ENCODE measurements at places on chromosomes 2 and 18. TPM values are rescaled to one million over a fixed set of nuclear protein-coding genes. Genes with fewer than 3 reads are reported as not detected.

DNA sequence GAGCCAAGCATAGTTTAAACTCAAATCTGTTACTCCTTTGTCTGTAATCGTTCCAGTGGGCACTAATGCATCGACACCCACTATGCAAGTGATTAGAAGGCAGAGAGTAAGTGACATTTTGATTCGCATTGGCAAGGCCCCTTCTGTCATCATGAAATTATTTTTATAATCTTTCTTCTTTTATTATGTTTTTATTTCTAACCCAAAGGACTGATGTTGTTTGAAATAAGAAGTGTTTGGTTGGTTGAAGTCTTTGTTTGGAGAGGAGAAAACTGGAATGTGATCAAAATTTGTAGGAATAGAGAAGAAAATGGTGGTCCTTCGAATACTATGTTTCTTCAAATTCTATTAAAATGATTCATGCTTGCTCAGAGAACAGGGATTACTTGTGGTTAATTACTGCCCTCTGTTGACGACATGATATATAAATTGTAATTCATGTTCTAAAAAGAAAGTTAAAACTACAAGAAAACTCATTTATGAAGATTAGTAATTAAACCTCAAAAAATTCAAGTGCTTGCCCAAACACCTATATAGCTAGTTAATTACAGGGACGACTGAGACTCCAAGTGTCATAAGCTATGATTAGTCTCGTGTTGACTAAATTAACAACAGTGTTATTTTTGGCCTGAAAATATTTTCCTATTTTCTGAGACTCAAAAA, 26.4 kb upstream of the TFPI start:
- H3K27ac ChIP-seq: peak overlapping the region; percentile 81
- H3K4me1 ChIP-seq: peaks cover 33% of the 10 kb centered on the region
- no peaks in the 10 kb centered on the region for H3K27me3 ChIP-seq
- no peaks in the 10 kb centered on the region for H3K36me3 ChIP-seq

DNA sequence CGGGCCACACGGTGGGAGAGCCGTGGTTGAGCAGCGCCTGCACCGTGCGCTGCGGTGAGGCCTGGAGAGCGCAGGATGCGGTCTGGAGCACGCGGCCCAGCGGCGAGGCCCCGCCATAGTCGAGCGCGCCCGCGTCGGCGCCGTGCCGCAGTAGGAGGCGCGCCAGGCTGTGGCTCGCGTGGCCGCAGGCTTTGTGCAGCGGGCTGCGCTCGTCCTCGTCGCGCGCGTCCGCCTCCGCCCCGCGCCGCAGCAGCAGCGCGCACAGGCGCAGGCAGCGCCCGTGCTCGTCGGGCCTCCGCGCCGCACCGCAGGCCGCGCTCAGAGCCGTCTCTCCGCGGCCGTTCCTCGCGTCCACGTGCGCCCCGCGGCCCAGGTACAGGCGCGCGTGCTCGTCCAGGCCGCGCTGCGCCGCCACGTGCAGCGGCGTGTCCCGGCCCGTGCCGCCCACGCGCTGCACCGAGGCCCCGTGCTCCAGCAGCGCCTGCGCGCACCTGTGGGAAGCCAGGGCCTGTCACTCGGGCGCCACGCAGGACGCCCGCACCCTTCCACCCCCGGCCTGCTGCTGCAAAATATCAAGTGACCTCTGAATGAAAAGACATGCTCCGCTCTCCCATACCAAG, 46.3 kb upstream of the GBX2 start:
- no peak overlapping the region for H3K4me3 ChIP-seq
- no peaks in the 10 kb centered on the region for H3K4me1 ChIP-seq
- DNase-seq: no peak
- H3K36me3 ChIP-seq: no peaks in the 10 kb centered on the region

DNA sequence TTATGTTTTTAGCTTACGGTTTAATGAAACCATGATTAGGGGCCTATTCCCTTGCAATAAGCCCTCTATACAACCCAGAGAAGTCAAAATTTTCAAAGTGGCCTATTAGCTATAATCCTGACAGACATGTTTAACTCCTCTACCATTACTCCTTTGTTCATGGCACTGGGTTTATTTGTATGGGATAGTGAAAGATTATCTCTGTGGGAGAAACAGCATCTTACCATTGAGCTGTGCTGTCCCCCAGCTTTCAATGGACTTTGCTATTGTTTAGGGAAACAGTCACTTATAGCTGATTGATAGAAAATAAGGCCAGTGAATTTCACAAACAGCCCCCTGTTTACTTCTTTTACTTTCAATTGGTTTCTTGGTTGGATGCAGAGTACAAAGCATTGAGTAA, 675.2 kb upstream of the GCFC2 start:
- no peak overlapping the region for H3K27ac ChIP-seq
- no peak overlapping the region for H3K4me3 ChIP-seq
- no peak for DNase-seq
- H3K36me3 ChIP-seq: no peaks in the 10 kb centered on the region
- no peaks in the 10 kb centered on the region for H3K27me3 ChIP-seq

GRCh38 chr2:36683002-36683401, 13.5 kb upstream of the VIT start:
- H3K27ac ChIP-seq: no peak overlapping the region
- peaks cover 8% of the 10 kb centered on the region for H3K36me3 ChIP-seq
- peaks cover 15% of the 10 kb centered on the region for H3K4me1 ChIP-seq

DNA sequence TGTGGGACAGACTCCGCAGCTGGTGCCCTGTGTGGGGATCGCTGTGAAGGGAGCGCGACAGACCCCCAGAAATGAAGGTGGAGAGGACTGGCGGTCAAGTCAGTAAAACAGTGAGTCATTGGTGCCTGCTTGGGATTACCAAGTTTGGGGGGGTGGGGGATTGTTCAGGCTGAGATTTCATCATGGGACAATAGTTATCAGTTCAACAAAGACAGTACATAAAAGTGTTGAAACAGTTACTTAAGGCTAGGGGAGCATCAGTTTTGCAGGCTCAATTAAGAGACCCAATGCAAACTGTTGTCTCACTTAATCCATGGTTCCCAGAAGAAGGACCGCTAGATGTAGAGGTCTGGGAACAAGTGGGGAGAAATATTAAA, 42.4 kb upstream of the PDK1 start:
- H3K27ac ChIP-seq: no peak overlapping the region
- peaks cover 26% of the 10 kb centered on the region for H3K36me3 ChIP-seq
- no peaks in the 10 kb centered on the region for H3K27me3 ChIP-seq
- DNase-seq: no peak

DNA sequence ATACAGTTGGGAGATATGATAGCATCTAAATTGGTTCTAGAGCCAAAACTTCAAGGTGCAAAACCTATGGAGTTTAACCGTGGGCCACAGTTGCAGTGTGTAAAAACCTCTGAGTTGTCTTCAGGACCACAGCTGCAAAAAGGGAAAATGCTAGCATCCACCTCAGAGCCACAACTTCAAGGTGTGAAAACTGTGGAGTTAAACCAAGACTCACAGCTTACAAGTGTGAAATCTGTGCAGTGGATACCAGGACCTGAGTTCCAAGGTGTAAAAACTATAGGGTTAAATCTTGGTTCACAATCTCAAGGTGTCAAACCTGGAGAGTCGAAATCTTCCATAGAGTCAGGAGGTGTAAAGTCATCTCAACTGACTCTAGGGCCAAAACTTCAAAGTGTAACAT, 10.4 kb upstream of the ZNF512 start:
- DNase-seq: no peak
- no peak overlapping the region for H3K27ac ChIP-seq
- H3K4me1 ChIP-seq: no peaks in the 10 kb centered on the region
- H3K27me3 ChIP-seq: peaks cover 36% of the 10 kb centered on the region
- H3K36me3 ChIP-seq: peaks cover 11% of the 10 kb centered on the region

- no peak for DNase-seq
- H3K27ac ChIP-seq: no peak overlapping the region
- no peaks in the 10 kb centered on the region for H3K36me3 ChIP-seq
- H3K4me3 ChIP-seq: no peak overlapping the region
- H3K27me3 ChIP-seq: peaks cover 3% of the 10 kb centered on the region
- peaks cover 12% of the 10 kb centered on the region for H3K4me1 ChIP-seq
Measured at GRCh38 chr2:11710210-11710609, 36.2 kb upstream of the LPIN1 start.

- H3K4me3 ChIP-seq: no peak overlapping the region
- no peak for DNase-seq
- peaks cover 7% of the 10 kb centered on the region for H3K4me1 ChIP-seq
- H3K27me3 ChIP-seq: peaks cover 4% of the 10 kb centered on the region
- no peak overlapping the region for H3K27ac ChIP-seq
- H3K36me3 ChIP-seq: no peaks in the 10 kb centered on the region
Measured at GRCh38 chr18:26717123-26717719, 148.3 kb downstream of the AQP4 start.

DNA sequence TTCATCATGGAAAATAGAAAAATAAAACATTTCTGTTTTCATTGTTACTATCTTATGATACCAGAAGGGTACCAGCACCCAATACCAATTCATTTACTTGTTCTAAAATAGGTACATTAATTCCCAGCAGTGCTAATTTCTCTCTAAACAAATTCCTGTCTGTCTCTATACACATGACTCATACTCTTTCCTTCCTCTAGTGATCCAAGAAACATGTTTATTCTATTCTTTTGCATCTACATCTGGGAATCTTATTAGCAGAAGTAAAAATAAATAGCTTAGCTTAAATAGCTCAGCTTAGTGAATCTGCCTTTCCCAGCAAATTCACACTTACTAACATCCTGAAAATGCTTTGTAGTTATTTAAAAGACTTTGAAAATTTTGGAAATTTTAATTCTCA, 84.5 kb upstream of the MAPRE2 start:
- no peak for DNase-seq
- H3K36me3 ChIP-seq: no peaks in the 10 kb centered on the region
- no peak overlapping the region for H3K4me3 ChIP-seq
- no peaks in the 10 kb centered on the region for H3K4me1 ChIP-seq
- H3K27me3 ChIP-seq: no peaks in the 10 kb centered on the region
- H3K27ac ChIP-seq: no peak overlapping the region

GRCh38 chr2:187091664-187092063, 242.7 kb upstream of the ZSWIM2 start:
- no peak overlapping the region for H3K27ac ChIP-seq
- no peak overlapping the region for H3K4me3 ChIP-seq
- H3K4me1 ChIP-seq: peaks cover 2% of the 10 kb centered on the region
- no peaks in the 10 kb centered on the region for H3K36me3 ChIP-seq
- DNase-seq: no peak

DNA sequence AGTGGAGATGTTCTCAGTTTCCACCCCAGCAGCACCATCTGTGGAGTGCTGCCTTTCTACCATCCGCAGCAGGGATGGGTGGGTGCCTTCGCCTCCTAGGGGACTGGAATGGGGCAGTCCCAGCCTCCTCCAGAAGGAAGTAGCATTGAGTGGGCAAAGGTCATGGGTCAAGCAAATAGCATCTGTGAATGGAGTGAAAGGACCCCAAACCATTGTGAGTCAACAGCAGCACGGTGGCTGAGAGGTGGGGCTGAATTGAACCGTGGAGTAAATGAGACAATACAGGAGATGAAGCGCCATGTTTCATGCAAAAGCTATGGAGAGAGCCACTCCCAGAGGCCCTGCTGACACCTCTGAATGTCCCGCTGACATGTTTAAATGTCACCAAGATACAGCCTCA, 9.7 kb downstream of the GPR55 start:
- H3K4me1 ChIP-seq: peaks cover 7% of the 10 kb centered on the region
- H3K36me3 ChIP-seq: no peaks in the 10 kb centered on the region
- DNase-seq: no peak
- no peak overlapping the region for H3K27ac ChIP-seq

- no peak overlapping the region for H3K27ac ChIP-seq
- H3K36me3 ChIP-seq: no peaks in the 10 kb centered on the region
- DNase-seq: no peak
- H3K4me1 ChIP-seq: no peaks in the 10 kb centered on the region
- H3K4me3 ChIP-seq: no peak overlapping the region
Measured at GRCh38 chr2:122236152-122236874, 480.9 kb downstream of the TSN start.

- H3K4me1 ChIP-seq: peaks cover 13% of the 10 kb centered on the region
- peaks cover 26% of the 10 kb centered on the region for H3K36me3 ChIP-seq
- DNase-seq: no peak
- H3K4me3 ChIP-seq: no peak overlapping the region
Measured at GRCh38 chr18:49924293-49924983, 111.1 kb upstream of the ACAA2 start.

DNA sequence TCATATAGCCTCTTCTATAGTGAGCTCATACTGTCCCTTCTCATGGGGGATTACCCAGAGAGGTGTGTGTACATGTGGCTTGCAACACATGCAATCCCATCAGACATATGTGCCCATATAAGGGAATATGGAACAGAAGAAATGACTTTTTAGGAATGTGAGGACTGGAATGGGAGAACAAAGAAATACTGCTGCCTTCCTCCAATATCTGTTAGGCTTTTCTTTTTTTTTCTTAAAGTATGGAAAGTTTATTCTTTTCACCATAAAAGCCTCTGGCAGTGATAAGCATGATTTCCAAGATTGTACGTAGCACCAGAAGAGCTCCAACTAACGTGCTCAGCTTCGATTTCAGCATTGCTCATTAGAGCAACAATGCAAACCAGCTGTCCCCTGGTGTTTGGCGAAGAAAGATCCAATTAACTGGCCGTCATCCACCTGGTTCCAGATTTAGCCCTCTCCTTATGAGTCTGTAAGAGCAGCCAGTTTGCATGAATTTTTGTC, 113.6 kb downstream of the ADCYAP1 start:
- peak overlapping the region; percentile 95 for H3K27ac ChIP-seq
- H3K4me3 ChIP-seq: no peak overlapping the region
- H3K27me3 ChIP-seq: no peaks in the 10 kb centered on the region
- H3K36me3 ChIP-seq: no peaks in the 10 kb centered on the region
- peaks cover 64% of the 10 kb centered on the region for H3K4me1 ChIP-seq

- H3K27me3 ChIP-seq: peaks cover 70% of the 10 kb centered on the region
- no peaks in the 10 kb centered on the region for H3K4me1 ChIP-seq
- DNase-seq: no peak
- H3K36me3 ChIP-seq: no peaks in the 10 kb centered on the region
Measured at GRCh38 chr2:29272311-29272710, 157.1 kb downstream of the CLIP4 start.

DNA sequence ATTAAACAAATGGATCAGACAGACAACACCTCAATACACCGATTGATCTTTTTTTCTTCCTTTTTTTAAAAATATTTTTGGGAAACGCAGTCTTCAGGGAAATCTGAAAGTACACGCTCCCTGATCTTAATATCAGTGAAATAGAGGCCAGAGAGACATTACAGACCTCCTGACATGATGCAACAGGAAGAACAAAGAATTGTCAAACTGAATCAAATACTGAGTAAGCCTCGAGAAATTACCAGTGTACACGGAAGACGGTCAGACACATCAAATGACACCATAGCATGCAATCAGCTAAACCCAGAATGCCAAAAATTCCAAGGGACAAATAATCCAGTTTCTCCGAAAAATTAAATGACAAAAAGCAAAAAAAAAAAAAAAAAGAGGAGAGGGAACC, 80.2 kb upstream of the NFU1 start:
- DNase-seq: no peak
- no peaks in the 10 kb centered on the region for H3K4me1 ChIP-seq
- H3K27me3 ChIP-seq: no peaks in the 10 kb centered on the region
- H3K36me3 ChIP-seq: peaks cover 49% of the 10 kb centered on the region

The LAMA1 gene
- 99.8 TPM for total RNA-seq

The CAD gene
- total RNA-seq: 82.5 TPM

The EVA1A gene
- total RNA-seq: 11.5 TPM

The STON1 gene
- total RNA-seq: 35.0 TPM

The PSMA8 gene
- total RNA-seq: not detected

The SCYGR5 gene
- not detected for total RNA-seq

The ATAD2B gene
- total RNA-seq: 31.3 TPM

The BCS1L gene
- total RNA-seq: 39.4 TPM

The TYMS gene
- 60.8 TPM for total RNA-seq

The CAPN14 gene
- total RNA-seq: 0.47 TPM

The AGXT gene
- total RNA-seq: not detected

The UGT1A8 gene
- not detected for total RNA-seq

The SKOR2 gene
- not detected for total RNA-seq

The HNMT gene
- total RNA-seq: 18.8 TPM
